ENCODE measurements at places on chromosomes 11 and 22.

- DNase-seq = no peak
These were observed 288.5 kb downstream of the KIRREL3 start for GRCh38 chr11:126711977-126712625.

GRCh38 chr11:69483170-69483569, 1.7 kb downstream of the LINC01488 start:
- DNase-seq = no peak

DNA sequence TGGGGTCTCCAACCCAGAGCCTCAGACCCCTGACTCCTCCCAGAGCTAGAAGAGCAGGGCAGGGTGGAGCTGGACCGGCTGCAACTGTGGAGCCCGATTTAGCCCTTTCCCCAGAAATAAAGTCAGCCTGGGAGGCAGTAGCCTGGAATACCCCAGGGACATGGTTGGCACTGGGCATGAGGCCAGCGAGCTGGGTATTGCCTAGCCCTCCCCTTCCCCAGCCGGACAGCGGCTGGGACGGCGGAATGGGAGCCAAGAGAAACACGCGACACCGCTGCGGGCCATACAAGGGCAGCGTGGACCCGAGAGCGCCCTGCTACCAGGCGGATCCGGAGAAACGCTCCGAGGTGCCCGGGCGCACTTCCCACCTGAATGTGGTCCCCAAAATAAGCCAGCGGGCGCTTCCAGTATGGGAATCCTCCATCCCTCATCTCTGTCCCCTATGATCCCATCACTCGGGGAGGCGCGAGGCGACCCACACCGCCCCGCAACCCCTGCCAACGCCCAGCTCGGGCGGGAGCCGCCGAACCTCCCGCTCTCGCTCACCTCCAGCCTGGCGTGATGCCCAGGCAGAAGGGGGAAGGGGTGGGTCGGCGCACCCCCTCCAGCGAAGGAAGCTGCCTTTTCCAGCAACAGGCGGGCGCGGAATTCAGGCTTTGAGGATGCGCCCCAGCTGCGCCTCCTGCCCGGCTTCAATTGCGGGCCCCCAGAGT, 758 bp downstream of the MCAM start:
- DNase-seq = no peak

DNA sequence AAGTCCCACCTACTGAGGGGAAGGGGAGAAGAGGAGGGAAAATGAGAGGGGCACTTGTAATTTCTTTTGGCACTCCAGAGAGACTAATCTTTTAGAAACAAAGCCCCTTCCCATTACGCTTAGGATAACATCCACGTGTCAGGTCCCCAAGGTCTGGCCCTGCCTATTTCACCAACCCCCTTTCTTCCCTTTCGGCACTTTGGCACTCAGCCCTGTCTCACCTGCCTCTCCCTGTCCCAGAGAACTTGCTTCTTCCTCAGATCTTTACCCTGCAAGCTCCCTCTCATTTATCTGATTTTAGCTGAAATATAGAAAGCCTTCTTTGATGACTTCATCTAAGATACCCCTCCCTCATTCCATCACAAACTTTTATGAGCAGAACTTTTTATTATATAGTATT, 55.5 kb downstream of the RASSF10 start:
- no peak for DNase-seq

DNA sequence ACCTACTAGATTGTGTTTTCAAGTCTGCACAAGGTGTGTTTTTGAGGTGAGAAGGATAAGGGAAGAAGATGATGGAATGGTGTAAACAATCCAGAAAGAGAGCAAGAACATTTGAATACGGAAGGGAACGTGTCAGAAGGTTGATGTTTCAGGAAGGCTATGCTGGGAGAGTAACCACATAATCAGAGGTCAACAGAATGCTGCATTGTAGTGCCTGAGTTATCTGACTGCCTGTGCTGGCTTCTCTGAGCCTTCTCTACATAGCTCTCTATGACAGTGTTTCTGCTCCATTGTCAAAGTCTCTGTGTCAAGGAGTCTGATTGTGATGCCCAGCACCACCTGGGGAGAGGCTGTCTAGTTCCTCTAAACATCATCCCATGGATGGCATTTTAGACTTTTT, 74.1 kb downstream of the CYB5R2 start:
- DNase-seq = no peak

GRCh38 chr11:73277467-73277866, 5.3 kb downstream of the P2RY6 start:
- no peak for DNase-seq

- DNase-seq = no peak
These were observed 33.8 kb upstream of the WNT11 start for GRCh38 chr11:76240161-76240540.

DNA sequence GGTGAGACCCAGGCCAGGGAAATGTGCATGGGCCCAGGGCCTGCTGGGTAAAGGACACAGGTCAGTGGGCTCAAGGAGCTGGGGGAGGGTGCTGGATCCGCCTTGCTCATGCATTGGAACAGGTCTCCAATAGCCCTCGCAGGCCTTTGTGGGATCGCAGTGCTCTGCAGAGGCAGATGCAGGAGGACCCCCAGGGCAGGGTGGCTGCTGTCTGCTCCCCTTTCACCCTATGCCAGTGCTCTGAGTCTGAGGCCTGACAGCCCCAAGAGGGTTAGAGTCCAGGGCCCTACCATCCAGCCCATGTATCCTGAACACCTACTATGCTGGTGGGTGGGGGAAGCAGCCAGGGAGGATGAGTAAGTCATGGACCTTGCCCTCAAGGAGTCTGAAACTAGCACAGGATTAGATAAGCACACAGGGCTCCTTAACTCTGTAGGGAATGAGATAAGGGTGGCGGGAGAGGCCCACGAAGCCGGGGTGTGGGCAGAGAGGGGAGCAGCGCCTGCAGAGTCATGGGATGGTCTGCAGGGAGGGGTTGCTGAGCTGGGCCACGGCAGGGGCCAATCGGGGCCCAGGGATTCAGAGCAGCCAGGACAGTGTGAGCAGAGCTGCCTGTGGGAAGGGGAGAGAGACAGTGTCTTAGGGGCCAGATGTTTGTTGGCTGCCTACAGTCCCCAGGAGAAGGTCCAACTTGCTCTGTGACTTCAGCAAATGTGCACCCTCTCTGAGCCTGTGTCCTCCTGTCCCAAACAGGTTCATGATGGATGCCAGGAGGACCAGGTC, 10.5 kb upstream of the EHD1 start:
- no peak for DNase-seq

- no peak for DNase-seq
These were observed 283.3 kb upstream of the ARHGAP42 start for GRCh38 chr11:100403816-100404215.

DNA sequence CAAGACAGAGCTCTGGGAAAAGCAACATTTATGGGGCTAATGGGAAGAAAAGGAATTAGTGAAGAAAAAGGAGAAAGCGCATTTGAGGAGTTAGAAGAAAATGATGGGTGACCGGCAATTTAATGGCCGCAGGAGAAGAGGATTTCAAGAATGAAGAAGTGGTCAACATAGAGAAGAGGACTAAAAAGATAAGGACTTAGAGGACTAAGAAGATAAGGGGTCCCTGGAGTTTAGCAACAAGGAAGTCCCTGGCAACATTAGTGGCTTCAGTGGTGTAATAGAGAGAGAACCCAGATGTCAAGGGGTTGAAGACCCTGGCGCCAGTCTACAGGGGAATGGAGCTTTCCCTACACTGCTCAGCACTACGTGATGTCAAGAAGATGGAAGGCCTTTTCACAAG, 32.3 kb downstream of the WEE1 start:
- DNase-seq = no peak

DNA sequence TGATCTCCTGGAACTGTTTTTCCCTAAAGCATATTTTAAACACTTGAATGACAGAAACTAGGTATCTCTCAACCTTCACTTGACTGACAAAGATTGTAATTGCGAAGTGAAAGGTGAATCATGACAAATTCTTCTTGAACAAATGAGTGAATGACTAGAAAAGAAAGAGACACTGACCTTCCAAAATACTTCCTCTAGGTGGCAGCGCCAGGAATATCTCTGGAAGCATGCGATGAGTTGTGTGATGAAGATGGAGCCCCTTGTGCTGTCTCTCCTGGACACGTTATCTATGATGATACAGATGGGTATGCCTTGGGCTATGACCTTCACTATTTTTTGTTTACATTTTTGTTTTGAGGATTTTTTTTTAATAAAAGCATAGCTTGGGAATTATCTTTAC, 7.0 kb upstream of the CASP12 start:
- DNase-seq = no peak

DNA sequence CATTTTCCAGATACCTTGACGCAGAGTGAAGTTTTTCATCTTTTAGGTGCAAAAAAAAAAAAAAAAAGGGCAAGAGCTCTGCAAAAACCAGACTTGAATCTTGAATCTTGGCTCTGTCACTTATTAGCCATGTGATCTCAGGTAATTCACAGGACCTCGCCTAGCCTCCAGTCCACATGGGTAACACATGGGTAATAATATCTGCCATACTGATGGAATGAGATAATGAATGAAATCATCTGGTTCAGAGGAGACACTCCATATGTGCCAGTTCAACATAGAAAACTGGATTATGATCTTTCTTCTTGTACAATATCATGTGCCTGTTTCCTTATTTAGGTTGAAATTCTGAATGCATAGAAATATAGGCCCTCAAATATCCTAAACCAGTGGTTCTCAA, 8.6 kb upstream of the AMOTL1 start:
- DNase-seq = no peak

GRCh38 chr22:32951807-32952153, 106.4 kb downstream of the SYN3 start:
- DNase-seq = no peak

DNA sequence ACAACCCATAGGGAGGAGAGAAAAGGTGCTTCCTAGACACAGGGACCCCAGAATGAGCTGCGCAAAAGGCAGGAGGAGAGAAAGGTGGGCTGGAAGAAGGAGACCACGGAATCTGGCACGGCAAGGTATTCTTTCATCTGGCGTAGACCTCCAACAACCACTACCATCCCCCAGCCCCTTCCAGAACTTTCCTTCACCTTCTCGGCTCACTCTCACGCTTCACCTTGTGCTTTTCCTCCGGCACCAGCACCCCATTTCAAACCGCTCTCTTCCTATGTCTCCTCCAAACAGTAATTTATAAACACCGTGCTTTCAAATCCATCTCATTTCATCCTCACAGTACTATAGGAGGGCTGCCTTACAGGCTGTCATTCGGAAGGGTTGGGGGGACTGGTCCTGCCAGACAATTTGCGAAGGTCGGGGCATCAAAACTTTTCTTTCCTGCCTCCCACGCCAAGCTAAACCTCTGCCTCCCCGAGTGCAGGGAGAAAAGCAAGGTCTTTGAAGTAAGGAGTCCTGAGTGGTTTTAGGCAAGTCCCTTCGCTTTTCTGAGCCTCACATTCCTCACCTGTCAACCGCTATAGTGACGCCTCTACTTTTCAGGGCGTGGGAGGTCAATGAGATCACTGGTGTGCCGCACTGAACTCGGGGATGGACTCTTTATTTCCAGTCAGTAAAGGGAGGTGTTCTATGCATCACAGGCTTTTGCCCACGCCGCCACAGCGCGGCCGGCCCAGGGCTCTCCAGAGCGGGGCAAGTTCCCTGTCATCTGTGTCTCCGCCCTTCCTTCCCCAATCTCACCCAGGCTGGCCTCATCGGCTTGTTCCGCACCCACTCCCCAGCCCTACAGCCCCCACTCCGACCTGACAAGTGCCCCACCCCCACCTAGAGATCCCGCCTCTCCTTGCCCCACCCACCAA, 800 bp downstream of the KCTD21 start:
- DNase-seq = no peak

DNA sequence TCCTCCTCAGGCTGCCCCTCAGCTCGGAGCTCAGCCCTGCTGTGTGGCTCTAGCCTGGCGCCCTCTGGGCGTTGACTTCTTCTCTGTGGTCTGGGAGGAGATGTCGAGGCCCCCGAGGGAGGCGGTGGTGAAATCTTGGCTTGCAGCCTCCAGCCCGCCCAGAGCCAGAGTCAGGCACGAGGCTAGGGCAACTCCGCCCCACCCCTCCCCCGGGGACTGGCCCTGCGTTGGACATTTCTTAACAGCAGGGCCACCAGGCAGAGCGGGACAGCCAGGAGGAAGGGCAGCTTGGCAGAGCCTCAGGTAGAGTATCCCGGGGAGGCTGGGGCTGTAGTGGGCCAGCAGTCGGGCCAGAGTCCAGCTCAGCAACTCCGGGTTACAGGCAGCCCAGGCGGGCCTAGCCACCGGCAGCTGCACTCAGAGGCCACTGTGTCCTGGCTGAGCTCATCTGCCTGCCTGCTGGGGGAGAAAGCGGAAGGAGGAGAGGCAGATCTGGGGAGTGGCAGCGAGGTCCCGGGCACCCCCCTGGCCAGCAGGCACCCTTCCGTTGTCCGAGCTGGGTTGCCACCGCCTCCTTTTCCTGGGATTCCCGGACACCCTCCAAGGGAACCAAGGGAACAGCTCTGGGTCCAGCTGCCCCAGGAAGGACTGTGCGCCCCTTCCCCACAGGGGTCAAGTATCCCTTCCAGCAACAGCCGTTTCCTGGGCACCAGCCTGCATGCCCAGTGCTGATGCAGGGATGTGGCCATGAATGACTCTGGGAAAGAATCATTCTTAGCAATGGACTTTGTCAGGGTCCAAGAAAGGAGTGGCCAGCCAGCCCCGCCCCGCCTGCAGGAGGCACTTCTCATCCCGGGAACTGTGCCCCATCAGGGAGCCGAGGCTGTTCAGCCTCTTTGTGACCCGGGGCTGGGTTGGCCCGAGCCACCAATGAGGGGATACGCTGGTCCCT, at the start of gene ALDH3B1:
Gene ALDH3B1 (plus strand): TSS at position 238 of the 952 bp plus-strand sequence. CDS start 4,971 bp downstream, outside the sequence.
- DNase-seq = peak; percentile 83

- DNase-seq = no peak
These were observed 662.1 kb downstream of the NTM start for GRCh38 chr11:132032555-132032954.

GRCh38 chr11:35215945-35216344, 77.0 kb downstream of the CD44 start:
- DNase-seq = no peak

- peak; percentile 92 for DNase-seq
These were observed 2.5 kb downstream of the CHST1 start for GRCh38 chr11:45662665-45663485.

GRCh38 chr11:74116719-74117118, 54.1 kb downstream of the C2CD3 start:
- DNase-seq = no peak

DNA sequence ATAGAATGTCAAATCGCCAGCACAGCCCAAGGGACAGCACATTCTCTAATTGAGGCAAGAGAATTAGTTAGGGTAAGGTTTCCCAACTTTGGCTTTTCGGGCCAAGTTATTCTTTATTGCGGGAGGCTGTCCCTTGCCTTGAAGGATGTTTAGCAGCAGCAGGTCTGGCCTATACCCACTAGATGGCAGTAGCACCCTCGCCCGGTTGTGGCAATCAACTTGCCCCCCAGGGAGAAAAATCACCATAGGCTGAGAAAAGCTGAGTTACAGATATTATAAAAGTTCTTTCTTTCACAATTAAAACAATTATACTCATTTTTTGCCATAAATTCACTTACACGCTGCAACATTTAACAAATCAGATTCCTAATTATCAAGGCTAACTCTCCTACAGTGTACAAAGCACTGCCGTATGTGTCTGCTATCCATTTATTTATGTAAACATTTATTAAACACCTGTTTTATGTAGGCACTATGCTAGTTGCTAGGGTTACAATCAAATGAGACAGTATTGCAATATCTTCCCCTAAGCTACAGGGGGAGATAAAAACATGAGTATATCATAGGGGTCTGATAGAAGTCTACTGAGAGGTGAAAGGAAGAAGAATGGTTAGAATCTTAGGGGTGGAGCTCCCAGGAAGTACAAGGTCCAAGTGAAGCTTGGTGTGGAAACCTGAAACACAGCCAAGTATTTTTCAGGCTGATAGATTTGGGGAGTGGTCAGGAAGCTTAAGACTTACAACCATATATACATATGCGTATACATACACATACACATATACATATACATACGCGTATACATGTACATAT, 452.3 kb downstream of the RAB38 start:
- DNase-seq = peak; percentile 19

- no peak for DNase-seq
These were observed 2.3 kb downstream of the ATM start for GRCh38 chr11:108224911-108225786.
